ENCODE measurements at places on chromosomes 13 and 19. TPM values are rescaled to one million over a fixed set of nuclear protein-coding genes. Genes with fewer than 3 reads are reported as not detected.

KIR3DL1 gene
- total RNA-seq = not detected

HSH2D gene
- not detected for total RNA-seq

ZNF221 gene
- 5.9 TPM for total RNA-seq

IL27RA gene
- 4.1 TPM for total RNA-seq

CALR3 gene
- total RNA-seq = not detected

AMER2 gene
- total RNA-seq = not detected

TUBA3C gene
- total RNA-seq = not detected

GSX1 gene
- not detected for total RNA-seq

BRCA2 gene
- 3.9 TPM for total RNA-seq

NFIX gene
- total RNA-seq = 16.0 TPM

PRODH2 gene
- not detected for total RNA-seq

NDUFA7 gene
- 43.3 TPM for total RNA-seq

SIGLEC5 gene
- total RNA-seq = not detected

KLF12 gene
- 15.4 TPM for total RNA-seq

SH2D3A gene
- total RNA-seq = 2.9 TPM

FUT6 gene
- not detected for total RNA-seq

CERS1 gene
- total RNA-seq = 2.3 TPM

URAD gene
- not detected for total RNA-seq

ZNF701 gene
- total RNA-seq = 15.7 TPM

NBEA gene
- total RNA-seq = 1.7 TPM

KLK3 gene
- total RNA-seq = not detected

ZBTB32 gene
- not detected for total RNA-seq

KL gene
- not detected for total RNA-seq

CPB2 gene
- total RNA-seq = not detected

CABP5 gene
- total RNA-seq = not detected

PLIN4 gene
- total RNA-seq = under 0.01 TPM

MTUS2 gene
- not detected for total RNA-seq

IRGC gene
- total RNA-seq = not detected

GIPC3 gene
- 1.1 TPM for total RNA-seq
